ENCODE measurements at places on chromosomes 16 and 17. TPM values are rescaled to one million over a fixed set of nuclear protein-coding genes. Genes with fewer than 3 reads are reported as not detected.

The KRTAP4-6 gene
- not detected for total RNA-seq

The NUPR1 gene
- not detected for total RNA-seq

The PYY gene
- not detected for total RNA-seq

The KRTAP1-5 gene
- total RNA-seq = not detected

The NOG gene
- total RNA-seq = 0.25 TPM

The SDK2 gene
- total RNA-seq = 2.4 TPM

The CES5A gene
- not detected for total RNA-seq

- DNase-seq = no peak
Observed at GRCh38 chr16:27149986-27150385, 53.3 kb upstream of the KDM8 start.

DNA sequence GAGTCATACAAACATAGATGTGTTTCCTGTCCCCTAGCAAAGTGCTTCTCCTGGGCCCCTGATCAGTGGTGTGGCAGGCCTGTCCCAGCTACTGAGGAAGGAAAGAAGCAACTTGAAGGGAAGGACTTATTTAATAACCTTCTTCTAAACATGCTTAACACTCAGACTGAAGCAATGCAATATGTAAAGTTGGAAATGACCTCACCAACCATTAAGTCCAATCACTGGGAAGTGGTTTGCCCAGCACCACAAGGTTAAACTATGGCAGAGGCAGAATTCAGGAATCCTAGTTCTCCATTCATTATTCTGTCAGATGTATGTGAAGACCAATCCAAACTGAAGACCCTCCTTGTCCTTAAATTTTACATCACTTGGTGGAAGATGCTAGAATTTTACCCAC is 39.1 kb downstream of the CENPV start:
- DNase-seq = no peak

- DNase-seq = no peak
Observed at GRCh38 chr17:48717367-48718226, 4.7 kb downstream of the PRAC1 start.

GRCh38 chr16:55513616-55514015 is 4.7 kb downstream of the LPCAT2 start:
- no peak for DNase-seq

- DNase-seq = peak; percentile 50
Observed at GRCh38 chr16:1057252-1057932, 15.2 kb upstream of the SSTR5 start.

- no peak for DNase-seq
Observed at GRCh38 chr17:29930409-29931010, 482 bp upstream of the SSH2 start.

DNA sequence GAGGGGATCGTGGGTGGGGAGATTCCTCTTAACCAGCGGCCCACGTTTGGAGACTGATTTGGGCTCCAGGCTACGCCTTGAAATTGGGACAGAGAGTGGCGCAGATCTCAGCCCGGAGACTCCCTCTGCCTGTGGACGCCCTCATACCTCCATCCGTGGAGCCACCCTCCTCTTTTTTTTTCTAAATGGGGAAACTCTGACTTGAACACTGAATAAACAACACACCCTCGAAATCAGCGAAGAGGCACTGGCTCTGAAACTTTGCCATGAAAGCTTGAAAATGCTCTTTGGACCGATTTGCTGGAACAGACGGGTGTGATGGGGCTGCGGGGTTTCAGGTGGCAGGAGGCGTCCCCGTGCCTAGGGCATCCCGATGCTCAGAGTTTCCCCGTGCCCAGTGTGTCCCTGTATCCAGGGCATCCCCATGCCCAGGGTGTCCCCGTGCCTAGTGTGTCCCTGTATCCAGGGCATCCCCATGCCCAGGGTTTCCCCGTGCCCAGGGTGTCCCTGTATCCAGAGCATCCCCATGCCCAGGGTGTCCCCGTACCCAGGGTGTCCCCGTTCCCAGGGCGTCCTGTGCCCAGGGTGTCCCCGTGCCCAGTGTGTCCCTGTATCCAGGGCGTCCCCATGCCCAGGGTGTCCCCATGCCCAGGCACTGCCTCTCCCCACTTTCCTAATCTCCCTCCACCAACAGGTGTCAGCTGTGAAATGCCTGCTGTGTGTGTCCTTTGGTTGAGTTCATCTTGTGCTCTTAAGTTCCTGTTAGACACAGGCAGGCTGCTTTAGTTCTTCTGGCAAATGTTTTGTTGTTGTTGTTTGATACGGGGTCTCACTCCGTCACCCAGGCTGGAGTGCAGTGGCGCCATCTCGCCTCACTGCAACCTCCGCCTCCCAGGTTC is 187.0 kb downstream of the SEC14L1 start:
- DNase-seq = no peak

- no peak for DNase-seq
Observed at GRCh38 chr17:1709403-1709951, 700 bp downstream of the TLCD2 start.

- DNase-seq = no peak
Observed at GRCh38 chr17:32124985-32125847, 17.1 kb upstream of the RHOT1 start.

- no peak for DNase-seq
Observed at GRCh38 chr17:34173241-34173640, 81.8 kb upstream of the CCL2 start.

DNA sequence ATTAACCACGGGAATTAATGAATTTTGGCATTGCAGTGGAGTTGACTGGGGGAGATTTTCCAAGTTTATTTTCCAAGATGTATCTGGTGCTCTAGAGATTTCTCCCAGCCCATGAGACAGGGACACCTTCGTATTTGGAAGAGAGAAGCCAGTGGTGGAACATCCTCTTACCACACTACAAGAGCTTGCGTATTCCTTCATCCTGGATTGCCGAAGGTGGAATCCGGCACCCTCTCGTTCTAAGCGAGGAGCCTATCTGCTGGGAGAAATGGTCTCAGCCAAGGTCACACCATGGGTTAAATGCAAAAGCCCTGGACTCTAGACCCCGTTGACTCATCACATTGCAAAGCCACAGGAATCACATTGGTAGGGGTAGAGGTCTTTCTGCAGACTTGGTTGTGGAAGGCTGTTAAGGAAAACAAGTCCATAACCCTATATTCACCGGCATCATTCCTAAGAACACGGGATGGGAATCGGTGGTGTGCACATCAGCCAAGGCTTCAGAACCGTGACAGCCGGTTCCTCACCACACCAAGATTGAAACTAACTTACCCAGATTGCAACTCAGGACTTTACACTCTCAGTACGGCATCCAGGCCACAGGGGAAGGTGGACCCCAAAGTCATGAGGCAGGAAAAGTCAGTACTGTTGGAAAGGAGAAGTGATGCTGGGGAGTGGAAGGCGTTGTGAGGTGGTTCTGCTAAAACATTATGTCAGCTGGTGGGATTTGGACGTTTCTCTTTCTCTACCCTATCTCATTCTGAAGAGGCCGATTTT is 259.8 kb downstream of the CPPED1 start:
- DNase-seq = no peak
